ENCODE measurements at places on chromosomes 6 and 20.
A peak's percentile ranks its signal among the peaks of the same experiment; 100 is the strongest.

DNA sequence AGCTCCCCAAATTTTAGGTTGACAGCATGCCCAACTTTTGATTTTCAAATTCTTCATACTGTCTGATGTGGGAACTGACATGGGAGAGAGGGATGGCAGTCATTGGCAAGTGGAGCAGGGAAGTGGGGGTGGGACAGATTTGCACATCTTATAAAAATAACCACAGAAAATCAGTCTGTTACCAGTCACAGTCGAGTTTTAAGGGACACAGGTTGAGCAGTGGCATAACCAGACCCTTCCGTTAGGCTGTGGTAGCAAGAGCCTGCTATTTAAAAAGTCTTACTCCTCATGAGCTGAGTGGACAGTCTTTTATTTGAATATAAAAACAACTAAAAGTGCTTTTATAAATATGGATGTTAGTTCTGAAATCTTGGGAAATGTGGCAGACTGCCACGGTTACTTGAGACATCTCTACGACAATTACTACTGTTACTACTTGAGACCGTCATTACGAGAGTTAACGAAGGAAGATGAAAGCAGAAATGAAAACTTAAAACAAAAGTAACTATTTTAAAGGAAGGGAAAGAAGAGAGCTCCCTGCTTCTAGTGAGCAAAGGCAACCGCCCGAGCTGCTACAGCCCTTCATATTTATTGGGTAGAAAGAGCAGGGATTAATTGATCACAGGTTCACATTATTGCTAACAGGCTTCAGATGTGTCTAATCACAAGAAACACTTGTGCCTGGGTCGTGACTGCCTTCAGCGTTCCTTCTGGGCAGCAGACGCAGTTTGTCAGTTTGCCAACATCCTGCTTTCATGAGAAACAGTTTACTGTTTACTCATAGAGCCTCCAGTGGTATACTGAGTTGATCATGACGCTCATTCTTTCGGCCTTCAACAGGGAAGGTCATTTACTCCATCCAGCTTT lies 71.3 kb downstream of the EFHC1 start:
- no peak for DNase-seq

GRCh38 chr6:117498159-117498558 lies 15.7 kb downstream of the DCBLD1 start:
- DNase-seq, result no peak

DNA sequence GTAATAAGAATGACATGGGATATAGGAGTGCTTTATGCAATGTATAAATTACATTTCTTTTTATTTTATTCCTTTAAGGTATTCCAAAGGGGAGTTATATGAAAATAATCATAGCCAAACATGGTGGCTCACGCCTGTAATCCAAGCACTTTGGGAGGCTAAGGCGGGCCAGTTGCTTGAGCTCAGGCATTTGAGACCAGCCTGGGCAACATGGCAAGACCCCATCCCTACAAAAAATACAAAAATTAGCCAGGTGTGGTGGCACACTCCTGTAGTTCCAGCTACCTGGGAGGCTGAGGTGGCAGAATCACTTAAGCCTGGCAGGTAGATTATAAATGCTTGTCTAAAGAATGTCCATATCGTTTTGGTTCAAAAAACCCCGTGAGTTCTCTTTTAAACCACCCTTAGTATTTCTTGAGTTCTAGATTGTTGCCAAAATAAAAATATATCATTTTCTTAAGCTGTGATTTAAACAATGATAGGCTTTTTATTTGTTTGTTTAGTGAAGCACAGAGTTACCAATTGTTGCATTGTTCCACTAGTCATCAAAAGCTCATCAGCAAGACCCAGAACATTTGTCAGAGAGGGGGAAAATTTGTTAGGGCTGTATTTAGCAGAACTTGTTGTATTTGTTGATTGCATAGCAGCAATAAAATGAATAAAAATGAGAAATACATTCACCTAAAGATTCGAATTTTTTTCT lies 146.2 kb downstream of the KHDC1L start:
- no peak for DNase-seq

GRCh38 chr6:28474441-28475219 lies 31.3 kb upstream of the ZSCAN23 start:
- DNase-seq, result peak; percentile 34

DNA sequence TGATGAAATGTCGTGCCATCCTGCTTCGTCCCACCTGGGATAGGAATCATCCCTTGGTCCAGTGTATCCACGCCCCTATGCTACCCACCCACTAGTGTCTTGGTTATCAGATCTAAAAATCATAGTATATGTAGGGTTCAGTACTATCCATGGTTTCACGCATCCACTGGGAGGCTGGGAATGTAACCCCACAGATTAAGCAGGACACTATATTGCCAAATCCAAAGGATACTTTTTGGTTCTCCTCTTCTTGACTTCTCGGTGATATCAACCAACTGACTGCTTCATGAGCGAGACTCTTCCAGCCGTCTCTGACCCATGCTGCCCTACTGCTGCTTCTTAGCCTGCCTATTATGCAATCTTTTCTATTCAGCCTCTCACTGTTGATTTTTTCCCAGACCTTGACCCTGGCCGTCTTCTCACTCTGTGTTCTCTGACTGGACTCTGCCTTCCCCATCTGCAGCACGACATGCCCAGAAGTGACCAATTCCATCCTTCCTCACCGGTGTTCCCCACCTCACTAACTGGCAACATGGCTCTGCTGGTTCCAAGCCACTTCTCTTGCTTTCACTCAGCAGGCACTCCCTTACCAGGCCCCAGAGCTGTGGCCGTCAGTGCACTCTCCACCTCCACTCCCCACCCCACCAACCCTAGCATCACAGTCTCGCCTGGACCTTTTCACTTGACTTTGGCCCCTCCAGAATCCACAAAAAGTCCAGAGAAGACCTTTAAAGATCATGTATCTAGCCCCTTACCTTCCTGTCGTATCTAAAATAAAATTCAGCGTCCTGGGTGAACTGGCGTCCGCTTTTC lies 34.5 kb downstream of the GFRA4 start:
- no peak for DNase-seq

GRCh38 chr6:73078333-73078862 lies 146.9 kb downstream of the KHDC1L start:
- no peak for DNase-seq

- DNase-seq, result no peak
Observed at GRCh38 chr20:54070187-54070987, at the start of gene BCAS1. TSS of gene BCAS1 (minus strand) at chr20:54070594. CDS start at chr20:54058718, 11,876 bp downstream.

- peak; percentile 44 for DNase-seq
Observed at GRCh38 chr20:25178563-25179438, 16.7 kb upstream of the ENTPD6 start.

GRCh38 chr6:38239719-38240451 lies 399.8 kb downstream of the BTBD9 start:
- DNase-seq, result no peak

Measured in brain pericyte (primary cell).